ENCODE measurements at places on chromosomes 7 and 10.

- no peaks in the 10 kb centered on the region for H3K36me3 ChIP-seq
- H3K4me3 ChIP-seq: no peak overlapping the region
- no peaks in the 10 kb centered on the region for H3K27me3 ChIP-seq
- no peak overlapping the region for H3K27ac ChIP-seq
- peaks cover 28% of the 10 kb centered on the region for H3K4me1 ChIP-seq
- no peak for DNase-seq
Observed at GRCh38 chr10:110494532-110494931, 3.2 kb upstream of the DUSP5 start.

DNA sequence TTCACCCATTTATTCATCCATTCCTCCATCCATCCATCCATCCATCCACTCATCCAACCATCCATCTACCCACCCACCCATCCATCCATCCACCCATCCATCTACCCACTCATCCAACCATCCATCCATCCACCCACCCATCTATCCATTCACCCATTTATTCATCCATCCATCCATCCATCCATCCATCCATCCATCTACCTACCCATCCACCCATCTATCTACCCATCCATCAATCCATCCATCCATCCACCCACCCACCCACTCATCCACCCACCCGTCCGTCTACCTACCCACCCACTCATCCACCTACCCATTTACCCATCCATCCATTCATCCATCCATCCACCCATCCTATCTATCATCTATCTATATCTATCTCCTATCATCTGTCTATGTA is 169.4 kb upstream of the SHH start:
- no peaks in the 10 kb centered on the region for H3K36me3 ChIP-seq
- no peak for DNase-seq
- H3K27me3 ChIP-seq: no peaks in the 10 kb centered on the region

DNA sequence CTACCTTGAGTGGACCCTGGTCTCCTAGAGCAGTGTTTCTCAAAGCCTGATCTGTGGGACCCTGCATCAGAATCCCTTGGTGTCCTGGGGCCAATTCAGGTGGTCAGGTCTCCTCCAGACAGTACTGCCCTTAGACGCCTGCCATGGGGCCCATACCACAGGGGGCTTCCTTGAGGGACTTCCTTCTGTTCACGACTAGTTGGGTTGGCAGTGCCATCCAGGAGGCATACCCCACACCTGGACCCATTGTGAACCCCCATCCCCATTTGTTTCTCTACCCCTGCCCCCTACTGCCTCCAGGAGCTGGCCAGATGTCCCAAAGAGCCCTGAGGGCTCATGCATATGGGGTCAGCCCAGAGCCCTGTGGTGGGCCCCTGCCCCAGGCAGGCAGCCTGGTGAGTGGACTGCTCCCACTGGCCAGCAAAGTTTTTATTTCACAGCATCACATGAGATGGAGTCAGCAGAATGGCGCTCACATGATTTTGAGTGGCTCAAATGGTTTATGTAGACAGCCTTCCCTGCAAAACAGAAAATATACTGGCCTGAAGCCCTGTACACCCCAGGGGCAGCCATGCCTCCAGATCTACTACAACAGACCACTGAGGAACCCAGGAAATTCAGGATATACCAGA is 259.9 kb upstream of the ZMIZ1 start:
- H3K27me3 ChIP-seq: no peaks in the 10 kb centered on the region
- H3K4me3 ChIP-seq: no peak overlapping the region
- peaks cover 56% of the 10 kb centered on the region for H3K4me1 ChIP-seq
- H3K36me3 ChIP-seq: no peaks in the 10 kb centered on the region

- peaks cover 46% of the 10 kb centered on the region for H3K4me1 ChIP-seq
- H3K27me3 ChIP-seq: no peaks in the 10 kb centered on the region
- H3K4me3 ChIP-seq: no peak overlapping the region
- DNase-seq: no peak
- no peaks in the 10 kb centered on the region for H3K36me3 ChIP-seq
- H3K27ac ChIP-seq: peak overlapping the region; percentile 28
Observed at GRCh38 chr10:76548716-76549115, 1088.9 kb downstream of the KCNMA1 start.

DNA sequence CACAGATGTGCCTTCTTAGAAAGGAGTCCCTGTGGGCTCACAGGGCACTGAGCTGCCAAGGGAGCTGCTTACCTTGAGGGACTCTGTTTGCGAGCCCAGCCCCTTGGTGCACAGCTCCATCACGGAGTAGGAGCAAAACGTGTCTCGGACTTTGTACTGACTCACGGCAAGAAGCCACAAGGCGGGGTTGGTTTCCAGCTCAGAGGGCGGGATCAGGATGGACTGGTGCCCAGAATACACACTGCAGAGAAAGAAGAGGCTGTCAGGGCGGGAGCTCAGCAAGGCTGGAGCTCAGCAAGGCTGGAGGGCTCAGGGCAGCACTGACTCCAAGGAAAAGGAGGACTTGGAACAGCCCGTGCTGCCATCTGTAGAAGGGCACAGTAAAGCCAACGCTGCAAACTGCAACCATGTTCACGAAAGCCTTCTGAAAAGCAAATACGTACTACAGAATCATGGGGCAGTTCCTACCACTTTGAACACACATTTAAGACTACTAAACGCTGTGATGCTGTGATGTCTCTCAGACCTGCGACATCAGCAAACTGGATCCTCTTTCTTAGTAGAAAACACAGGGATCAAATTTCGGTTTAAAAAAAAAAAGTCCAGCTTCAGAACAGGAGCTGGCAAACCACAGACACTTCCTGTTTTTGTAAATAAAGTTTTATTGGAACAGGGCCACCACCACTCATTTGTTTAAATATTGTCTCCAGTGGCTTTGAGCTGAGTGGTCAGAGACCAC is 194.3 kb downstream of the ZMYND11 start:
- H3K4me1 ChIP-seq: no peaks in the 10 kb centered on the region
- no peak overlapping the region for H3K4me3 ChIP-seq
- H3K27me3 ChIP-seq: no peaks in the 10 kb centered on the region
- DNase-seq: peak; percentile 92
- H3K27ac ChIP-seq: peak overlapping the region; percentile 38

- H3K4me3 ChIP-seq: no peak overlapping the region
- DNase-seq: no peak
- no peaks in the 10 kb centered on the region for H3K36me3 ChIP-seq
- no peaks in the 10 kb centered on the region for H3K27me3 ChIP-seq
Observed at GRCh38 chr10:75079436-75080083, 31.9 kb upstream of the SAMD8 start.

DNA sequence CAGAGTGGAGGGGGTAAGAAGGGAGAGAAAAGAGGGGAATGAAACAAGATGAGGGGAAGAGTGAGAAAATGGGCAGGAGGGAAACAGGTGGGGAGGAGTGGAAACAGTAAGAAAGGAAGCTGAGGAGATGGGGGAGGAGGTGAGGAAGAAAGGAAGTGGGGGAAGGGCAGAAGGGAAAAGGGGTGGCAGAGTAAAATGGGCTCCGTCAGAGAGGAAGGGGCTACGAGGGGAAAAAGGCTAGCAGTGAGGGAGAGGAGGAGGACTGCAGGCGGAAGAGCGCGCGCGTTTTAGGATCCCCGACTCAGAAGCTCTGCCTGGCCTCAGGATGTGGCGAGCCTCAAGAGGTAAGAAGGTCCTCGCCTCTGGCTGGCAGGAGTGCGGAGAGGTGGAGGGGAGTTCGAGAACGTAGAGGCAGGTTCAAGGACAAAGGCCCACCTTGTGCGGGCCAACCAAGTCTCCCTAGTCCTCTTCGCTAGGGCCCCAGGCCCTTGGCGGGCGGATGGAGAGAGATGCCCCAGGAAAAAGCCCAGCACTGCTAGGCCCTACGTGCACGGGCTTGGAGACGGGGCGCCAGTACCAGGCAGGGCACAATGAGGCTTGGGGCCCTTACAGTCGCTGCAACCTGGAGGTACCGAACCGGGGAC is 5.8 kb upstream of the NKX2-3 start:
- peaks cover 35% of the 10 kb centered on the region for H3K4me1 ChIP-seq
- H3K4me3 ChIP-seq: no peak overlapping the region
- no peak for DNase-seq
- H3K36me3 ChIP-seq: no peaks in the 10 kb centered on the region
- H3K27me3 ChIP-seq: peaks cover 55% of the 10 kb centered on the region
- no peak overlapping the region for H3K27ac ChIP-seq

- H3K4me1 ChIP-seq: no peaks in the 10 kb centered on the region
- no peak for DNase-seq
- no peak overlapping the region for H3K4me3 ChIP-seq
- no peak overlapping the region for H3K27ac ChIP-seq
- no peaks in the 10 kb centered on the region for H3K36me3 ChIP-seq
Observed at GRCh38 chr7:114504586-114504985, 90.0 kb downstream of the FOXP2 start.

GRCh38 chr7:140877249-140877524 is 47.5 kb downstream of the BRAF start:
- H3K36me3 ChIP-seq: no peaks in the 10 kb centered on the region
- no peak for DNase-seq
- H3K27me3 ChIP-seq: no peaks in the 10 kb centered on the region
- H3K27ac ChIP-seq: no peak overlapping the region
- H3K4me3 ChIP-seq: no peak overlapping the region

DNA sequence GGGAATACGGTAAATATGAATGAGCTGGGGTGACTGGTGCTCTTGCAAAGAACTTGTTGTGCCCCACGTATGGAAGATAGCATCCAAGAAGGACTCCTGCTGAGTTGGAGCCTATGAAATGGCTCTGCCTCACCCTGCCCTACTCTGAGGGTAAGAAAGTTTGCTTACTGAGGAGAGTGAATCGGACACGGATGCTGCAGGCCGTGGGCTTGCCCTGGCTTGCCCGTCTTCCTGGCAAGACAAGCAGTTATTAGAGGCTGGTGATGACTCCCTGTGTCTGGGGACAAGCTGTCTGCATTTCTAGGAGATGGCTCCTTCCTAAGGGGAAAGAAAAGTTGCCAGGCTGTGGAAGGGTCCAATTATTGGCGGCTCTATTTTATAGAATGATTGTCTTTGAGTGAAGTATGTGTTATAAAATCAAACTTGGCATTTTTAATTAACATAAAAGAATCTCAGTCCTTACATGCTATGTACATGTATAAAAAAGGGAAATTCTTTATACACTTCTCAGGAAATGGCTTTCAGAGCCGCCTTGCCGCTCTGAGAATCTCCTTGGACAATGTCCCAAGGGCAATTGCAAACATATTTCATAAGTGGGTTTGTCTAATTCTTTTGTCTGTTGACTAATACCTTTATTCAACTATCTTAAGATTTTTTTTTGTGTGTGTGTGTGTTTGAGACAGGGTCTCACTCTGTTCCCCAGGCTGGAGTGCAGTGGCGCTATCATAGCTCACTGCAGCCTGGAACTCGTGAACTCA is 64.6 kb downstream of the CYP26A1 start:
- no peak overlapping the region for H3K27ac ChIP-seq
- DNase-seq: peak; percentile 80

DNA sequence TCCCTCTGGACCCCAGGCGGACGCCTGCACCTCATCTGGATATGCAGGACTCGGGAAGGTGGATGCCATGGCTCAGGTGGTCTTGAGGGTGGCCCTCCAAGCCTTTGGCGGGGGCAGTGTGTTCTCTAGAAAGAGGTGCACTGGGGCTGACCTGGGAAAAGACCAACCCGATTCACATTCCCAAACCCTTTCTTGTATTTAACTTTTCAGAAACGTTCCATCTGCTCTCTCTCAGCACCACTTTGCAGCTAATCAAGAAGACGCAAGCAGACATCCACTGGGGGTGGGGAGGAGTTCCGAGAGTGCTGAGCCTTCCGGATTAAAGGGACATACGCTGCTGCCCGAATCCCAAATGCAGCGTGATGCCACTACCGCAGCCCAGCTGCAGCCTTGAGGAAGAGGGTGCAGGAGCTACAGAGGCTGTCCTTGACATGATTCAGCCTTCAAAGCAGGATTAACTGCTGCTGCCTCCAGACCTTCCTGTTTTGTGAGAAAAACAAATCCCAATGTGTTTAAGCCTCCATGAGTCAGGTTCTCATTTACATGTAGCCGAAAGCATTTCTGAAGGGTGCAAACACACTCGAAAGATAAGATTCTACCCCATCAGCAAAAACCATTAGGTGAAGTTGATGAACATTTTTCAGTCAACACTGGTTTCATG is 39.9 kb downstream of the RBM17 start:
- peaks cover 16% of the 10 kb centered on the region for H3K4me1 ChIP-seq
- no peak for DNase-seq
- H3K27ac ChIP-seq: no peak overlapping the region

DNA sequence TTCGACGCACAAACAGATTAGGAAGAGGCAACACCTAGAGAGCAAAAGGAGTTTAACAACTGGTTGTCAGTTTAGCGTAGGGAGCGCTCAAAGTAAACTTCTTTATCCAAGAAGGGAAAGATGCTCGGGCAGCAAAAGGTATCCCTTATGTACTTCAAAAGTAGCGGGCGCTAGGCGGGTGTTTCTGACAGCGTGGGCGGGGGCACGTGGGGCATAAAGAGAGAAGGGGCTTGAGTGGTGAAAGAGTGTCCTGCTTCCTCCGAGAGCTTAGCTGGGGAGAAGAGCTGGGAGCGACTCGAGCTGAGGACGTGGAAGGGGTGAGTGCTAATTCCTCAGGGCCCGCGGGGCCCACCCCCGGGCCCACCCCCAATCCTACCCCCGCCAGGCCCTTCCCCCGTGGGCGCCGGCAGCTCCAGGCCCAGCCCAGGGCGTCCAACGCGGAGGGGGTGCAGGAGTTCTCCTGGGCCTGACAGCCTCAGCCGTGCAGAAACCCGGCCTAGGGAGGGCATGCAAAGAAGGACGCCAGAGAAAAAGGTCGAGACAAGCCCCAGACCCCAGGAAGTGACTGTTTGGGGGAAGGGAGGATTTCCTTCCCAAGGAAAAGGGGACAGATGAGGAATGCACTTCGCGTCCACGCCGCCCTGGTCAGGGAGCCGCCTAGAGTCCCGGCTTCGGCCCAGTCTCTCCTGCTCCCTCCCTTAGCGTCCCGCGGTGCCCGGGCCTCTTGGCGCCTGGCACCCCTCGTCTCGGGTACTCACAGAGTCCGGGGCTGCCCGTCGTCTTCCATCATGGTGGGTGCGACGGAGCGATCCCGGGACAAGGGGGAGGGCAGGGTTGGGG is 868 bp downstream of the TIAL1 start:
- H3K27me3 ChIP-seq: no peaks in the 10 kb centered on the region
- no peak for DNase-seq
- H3K4me1 ChIP-seq: peaks cover 48% of the 10 kb centered on the region
- peak overlapping the region; percentile 98 for H3K27ac ChIP-seq
- H3K36me3 ChIP-seq: peaks cover 3% of the 10 kb centered on the region

DNA sequence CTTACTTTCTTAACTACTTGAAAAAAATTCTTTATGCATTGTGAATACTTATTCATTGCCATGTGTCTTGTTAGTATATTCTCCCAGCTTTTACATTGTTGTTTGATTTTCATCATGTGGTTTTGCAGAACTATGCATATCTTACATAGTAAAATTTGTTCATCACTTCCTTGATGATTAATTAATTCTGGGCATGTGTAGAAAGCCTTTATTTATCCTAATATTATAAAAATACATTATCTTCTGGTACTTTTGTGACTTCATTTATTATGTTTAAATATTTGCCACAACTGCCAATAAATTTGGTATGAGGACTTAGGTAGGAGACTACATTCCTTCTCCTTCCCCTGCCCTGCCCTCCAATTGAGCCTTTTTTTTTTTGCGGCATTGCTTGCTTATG is 166.0 kb upstream of the ZNF32 start:
- DNase-seq: no peak
- H3K36me3 ChIP-seq: no peaks in the 10 kb centered on the region
- H3K4me3 ChIP-seq: no peak overlapping the region
- no peak overlapping the region for H3K27ac ChIP-seq
- H3K27me3 ChIP-seq: no peaks in the 10 kb centered on the region
- H3K4me1 ChIP-seq: peaks cover 12% of the 10 kb centered on the region

- H3K4me3 ChIP-seq: no peak overlapping the region
- H3K36me3 ChIP-seq: no peaks in the 10 kb centered on the region
- H3K27me3 ChIP-seq: no peaks in the 10 kb centered on the region
- H3K4me1 ChIP-seq: no peaks in the 10 kb centered on the region
- DNase-seq: no peak
- no peak overlapping the region for H3K27ac ChIP-seq
Observed at GRCh38 chr7:40329601-40330153, 194.9 kb downstream of the SUGCT start.

All from vagina (tissue), 2 donors.